Activated CD4-positive, alpha-beta T cell treated with anti-CD3 and anti-CD28 coated beads, Interleukin-2, amount 50 U/mL, for 48 hours (primary cell): ENCODE measurements at places on chromosomes 12 and 14.
A peak's percentile ranks its signal among the peaks of the same experiment; 100 is the strongest.

- no peak for DNase-seq
These were observed 96.2 kb upstream of the HSPB8 start for GRCh38 chr12:119082496-119082895.

DNA sequence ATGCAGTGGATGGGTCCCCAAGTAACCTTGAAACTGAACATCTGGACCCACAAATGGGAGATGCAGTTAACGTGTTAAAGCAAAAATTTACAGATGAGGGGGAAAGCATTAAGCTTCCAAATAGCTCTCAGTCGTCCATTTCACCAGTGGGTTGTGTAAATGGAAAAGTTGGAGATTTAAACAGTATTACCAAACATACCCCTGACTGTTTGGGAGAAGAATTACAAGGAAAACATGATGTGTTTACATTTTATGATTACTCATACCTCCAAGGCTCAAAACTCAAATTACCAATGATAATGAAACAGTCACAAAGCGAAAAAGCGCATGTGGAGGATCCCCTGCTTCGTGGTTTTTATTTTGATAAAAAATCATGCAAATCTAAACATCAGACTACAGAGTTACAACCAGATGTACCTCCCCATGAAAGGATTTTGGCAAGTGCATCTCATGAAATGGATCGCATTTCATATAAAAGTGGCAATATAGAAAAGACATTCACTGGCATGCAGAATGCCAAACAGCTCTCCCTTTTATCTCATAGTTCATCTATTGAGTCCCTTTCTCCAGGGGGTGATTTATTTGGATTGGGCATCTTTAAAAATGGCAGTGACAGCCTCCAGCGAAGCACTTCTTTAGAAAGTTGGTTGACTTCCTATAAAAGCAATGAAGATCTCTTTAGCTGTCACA lies 116.6 kb upstream of the NPAS3 start:
- no peak for DNase-seq

DNA sequence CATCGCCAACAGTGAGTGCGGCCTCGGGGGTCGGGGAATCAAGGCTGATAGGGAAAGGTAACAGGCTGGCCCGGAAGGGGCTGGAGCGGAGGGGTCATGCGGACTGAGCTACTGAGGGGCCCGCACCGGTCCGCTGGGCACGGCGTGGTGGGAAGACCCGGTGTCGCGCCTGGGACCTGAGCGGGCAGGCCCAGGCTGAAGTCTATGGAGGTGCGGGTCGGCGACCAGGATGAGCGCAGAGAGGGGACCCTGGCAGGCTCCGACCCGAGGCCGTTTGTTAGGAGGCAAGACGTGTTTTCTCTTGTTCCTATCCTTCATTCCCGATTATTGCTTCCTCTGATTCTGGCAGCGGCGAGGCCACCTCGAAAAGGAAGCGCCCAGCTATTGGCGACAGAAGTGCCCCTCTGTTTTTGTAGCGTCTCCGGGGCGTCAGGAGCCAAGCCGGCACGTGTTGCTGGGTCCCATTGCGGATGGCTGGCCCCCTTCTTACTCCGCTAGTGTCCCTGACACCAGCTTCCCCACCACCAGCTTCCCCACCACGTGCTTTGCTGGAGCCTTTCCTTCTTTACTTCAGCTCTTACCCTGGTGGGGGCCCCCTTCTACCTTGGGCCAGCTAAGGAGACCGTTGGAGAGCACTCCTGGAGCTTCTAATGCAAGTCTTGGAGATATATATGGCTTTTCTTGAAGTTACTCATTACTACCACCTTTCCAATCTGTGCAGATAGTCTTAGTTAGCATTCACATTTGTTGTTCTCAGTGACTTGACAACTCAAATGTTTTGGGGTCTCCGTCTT lies 653 bp downstream of the PA2G4 start:
- peak; percentile 32 for DNase-seq

DNA sequence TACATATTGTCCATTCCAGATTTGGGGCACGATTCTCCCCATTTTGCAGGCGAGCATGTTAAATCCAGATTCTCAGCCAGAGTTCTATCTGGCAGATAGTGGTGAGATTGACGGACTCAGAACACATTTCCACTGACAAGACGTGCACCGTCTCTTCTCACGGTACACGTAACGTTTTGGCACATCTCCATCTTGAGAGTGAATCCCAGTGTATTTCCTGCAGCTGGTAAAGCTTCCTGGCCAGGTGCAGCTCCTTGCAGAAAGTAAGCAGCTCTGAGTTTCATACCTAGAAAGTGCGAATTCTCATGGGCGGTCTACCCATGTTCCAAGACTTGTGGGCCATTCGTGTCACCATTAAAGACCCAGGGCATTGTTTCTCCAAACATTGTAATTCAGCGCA lies 102.6 kb downstream of the TSPAN9 start:
- no peak for DNase-seq

- DNase-seq: no peak
These were observed 1.1 kb downstream of the LIN52 start for GRCh38 chr14:74085828-74086227.

DNA sequence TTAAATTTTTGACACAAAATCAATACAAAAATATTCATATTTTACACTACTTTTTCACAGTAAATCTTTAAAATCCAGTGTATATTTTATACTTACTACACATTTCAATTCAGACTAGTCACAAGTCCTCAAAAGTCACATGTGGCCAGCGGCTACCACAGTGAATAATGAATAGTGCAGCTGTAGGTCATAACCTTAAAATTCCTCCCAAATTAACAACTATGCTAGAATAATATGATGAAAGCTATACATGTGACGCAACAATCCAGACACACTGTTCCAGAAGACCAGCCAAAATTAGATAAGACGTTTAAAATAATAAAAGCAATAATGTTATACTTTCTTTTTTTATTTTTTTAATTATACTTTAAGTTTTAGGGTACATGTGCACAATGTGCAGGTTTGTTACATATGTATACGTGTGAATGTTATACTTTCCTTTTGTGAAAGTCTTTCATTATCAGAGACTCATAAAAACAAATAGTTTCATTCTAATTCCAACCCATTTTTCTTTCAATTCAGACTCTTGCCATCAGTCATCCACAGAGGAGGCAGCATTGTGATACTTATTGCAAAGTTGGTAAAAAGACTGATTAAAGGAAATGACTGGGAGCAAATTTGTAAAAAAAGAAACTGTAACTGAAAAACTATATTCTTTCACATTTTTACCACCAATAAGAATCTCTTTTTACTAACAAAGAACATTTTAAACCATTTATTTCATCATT lies 67.0 kb downstream of the C2CD5 start:
- no peak for DNase-seq

- no peak for DNase-seq
These were observed 9.1 kb upstream of the DEGS2 start for GRCh38 chr14:100168506-100168905.

DNA sequence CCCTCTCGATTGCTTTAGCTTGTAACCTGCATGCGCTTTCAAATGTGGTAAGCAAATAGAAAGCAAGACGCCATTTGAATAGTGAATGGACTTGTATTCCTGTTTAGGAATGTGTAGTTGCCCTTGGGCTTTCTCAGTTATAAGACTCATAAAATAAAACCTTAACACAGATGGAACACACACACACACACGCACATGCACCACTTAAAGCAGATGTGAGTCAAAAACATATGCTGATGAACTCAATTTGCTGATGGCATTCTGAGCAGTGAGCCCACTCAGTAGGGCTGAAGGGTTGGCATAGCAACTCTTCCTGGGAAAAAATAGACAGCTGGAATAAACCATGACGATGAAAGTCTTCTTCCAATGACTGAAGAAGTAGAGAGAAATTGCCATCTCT lies 360.5 kb downstream of the APAF1 start:
- no peak for DNase-seq

DNA sequence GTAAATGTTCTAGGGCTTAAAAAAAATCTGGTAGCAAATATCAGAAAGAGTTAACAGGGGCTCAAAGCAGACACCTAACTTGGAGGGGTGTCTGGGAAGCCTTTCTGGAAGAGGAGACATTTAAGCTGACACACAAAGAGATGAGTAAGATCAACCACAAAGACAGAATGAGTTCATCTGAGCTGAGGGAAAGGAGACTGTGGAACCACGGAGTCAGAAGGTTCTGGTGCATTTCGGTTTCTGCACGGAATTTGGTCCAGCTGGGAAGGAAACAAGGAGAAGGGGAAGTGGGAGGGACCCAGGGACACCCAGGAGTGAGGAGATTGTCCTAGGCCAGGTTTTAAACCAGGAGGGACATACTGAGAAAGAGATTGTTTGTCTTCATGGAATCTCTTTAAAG lies 161.1 kb downstream of the PHETA1 start:
- no peak for DNase-seq

DNA sequence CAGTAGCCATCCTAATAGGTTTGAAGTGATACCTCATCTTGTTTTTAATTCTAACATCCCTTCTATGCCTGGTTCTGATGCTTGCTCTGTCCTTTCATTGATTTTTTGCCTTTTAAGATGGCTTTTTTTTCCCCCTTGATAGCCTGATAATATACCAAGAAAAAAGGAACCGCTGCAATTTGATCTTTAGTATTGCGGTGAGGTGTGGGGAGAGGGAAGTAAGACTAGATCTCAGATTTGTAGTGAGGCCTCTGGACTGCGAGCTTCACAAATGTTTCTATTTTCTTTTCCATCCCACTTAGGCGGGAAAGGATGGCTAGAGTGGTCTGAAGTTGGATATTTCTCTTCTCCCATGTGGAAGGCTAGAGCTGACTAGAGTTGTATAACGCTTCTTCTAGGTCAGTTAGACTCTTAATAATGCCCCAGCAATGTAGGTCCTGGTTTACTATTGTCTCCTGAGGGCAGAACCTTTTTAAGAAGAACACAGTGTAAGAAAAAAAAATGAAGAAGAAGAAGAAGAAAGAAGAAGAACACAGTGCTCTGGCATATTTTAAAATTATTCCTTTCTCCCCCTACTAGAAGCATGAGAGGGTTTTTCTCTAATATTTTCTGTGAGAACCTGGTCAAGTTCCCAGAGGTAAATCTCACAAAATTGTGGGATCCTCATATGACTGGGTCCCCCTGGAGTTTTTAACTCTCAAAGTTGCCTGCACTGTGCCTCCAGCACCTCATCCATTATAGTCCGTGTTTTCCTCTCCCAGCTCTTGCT lies 11.9 kb upstream of the KLRB1 start:
- DNase-seq: no peak

DNA sequence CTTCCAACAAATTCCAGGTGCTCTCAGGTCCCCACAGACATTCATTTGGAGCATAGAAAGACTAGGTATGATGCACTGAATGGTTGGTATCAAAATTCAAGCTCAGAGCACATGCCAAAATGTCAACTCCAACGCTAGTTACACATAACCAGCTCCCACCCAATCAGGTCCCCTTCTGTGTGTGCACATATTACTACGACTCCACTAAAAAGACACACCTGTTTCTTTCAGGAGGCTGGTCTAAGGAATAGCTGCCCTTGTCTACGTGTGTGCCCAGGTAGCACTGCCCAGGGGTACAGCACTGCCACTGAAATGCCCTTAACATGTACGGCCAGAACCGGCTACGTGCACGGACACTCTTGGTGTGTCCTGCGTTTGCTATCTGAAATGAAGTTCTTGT lies 138.1 kb downstream of the KCNK10 start:
- no peak for DNase-seq

GRCh38 chr12:107122452-107122958 lies 29.2 kb upstream of the CRY1 start:
- DNase-seq: no peak

DNA sequence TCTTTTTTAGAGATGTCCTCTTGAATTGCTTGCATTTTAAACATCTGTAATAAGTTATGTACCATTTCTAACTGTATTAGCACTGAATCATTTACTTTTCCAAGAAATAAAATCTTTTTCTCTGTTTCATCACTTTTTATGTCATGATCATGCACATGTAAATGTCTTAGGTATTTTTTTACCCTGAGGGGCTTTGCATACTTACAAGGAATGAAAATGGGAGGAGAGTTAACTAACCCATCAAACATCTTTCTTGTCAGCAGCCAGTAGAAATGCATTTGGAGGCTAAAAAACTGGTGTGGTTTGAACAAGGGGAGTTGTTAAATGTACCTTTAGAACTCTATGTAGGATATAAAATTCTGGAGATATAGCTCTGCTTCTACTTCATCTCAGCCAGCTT lies 1080.3 kb downstream of the GALC start:
- DNase-seq: no peak

GRCh38 chr12:116792403-116792802 lies 54.3 kb downstream of the RNFT2 start:
- DNase-seq: no peak
